CD4-positive, alpha-beta T cell treated with Interferon gamma for 1 hour (primary cell): ENCODE measurements at places on chromosomes 16 and 17.

DNA sequence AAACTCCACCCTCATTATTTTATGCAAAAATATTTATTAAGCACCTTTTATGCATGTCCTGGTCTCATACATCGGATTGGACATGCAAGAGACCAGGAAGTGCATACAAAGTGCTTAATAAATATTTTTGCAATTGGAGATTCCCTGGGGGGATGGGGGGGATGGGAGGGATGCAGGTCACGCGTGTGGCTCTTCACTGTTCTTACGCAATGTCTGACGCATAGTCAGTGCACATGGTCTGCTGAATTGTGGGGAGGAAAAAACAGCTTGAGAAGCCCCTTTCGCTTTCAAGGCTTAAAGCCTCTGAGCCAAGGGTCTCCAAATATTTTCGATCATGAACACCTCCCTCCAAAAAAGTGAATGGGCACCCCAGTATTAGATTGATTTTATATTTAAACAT lies 96.7 kb upstream of the XYLT1 start:
- DNase-seq: no peak

DNA sequence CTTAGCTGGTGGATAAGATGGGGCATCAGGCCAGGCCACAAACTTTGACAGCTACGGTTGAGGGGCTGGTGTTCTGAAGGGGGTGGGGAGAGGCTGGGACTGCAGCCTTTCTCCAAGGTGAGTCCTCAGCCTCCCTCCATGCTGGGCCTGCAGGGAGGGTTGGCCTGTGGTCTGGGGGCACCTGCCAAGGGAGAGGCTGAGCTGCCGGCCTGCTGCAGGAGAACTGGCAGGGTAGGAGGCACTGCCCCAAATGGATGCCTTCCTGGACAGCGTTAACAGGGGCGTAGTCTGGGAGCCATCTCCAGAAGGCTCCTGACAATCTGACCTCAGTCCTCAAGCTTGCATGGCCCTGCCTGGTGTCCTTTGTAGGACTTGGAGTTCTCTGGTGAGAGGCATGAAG lies 5.1 kb downstream of the ELMO3 start:
- DNase-seq: no peak

DNA sequence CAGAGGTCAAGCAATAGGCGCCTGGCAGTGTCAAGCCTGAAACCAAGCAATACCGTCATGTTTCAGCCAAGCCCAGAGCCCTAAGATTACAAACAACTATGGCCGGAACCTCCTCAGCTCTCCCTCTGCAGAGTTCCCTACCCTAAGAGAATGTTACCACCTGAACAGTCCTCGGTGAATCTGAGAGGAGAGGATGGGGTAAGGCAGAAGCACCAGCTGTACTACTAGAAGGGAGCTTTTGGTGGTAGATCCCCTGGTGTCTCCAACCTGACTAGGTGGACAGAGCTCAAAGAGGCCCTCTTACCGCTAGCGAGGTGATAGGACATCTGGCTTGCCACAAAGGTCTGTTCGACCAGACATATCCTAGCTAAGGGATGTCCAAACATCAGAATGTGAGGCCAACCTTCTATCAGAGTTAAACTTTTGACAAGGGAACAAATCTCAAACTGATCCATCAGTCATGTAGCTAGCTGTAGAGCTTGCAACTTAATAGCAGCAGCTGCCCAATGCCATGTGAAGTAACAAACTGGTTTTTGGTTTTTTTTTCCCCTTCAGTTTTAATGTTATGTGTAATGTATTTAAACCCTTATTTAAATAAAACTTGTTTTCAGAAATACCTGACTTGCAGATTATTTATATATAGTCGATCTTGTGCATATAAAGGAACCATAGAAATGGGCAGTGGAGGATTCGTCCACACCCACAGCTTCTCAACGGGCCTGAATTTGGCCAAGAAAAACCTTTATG lies 2.5 kb downstream of the EIF1 start:
- peak; percentile 18 for DNase-seq

- no peak for DNase-seq
Observed at GRCh38 chr16:879461-879861, 78.9 kb upstream of the GNG13 start.

GRCh38 chr17:64335486-64335885 lies 55.2 kb downstream of the PECAM1 start:
- DNase-seq: no peak

DNA sequence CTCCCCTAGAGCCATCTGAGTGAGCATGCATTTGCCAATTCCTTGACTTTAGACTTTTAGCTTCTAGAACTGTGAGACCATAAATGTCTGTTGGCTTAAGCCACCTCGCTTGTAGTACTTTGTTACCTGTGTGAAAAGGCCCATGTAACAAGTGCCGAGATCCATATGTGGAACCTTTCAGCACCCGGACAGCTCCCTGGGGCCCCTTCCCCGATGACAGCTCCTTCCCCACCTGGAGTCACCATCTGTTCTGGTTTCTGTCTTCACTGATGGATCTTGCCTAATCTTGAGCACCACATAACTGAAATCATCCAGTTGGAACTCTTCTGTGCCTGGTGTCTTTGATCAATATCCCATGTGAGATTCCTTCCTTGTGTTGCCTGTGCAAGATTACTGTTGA lies 78.9 kb upstream of the EEF2KMT start:
- DNase-seq: no peak

DNA sequence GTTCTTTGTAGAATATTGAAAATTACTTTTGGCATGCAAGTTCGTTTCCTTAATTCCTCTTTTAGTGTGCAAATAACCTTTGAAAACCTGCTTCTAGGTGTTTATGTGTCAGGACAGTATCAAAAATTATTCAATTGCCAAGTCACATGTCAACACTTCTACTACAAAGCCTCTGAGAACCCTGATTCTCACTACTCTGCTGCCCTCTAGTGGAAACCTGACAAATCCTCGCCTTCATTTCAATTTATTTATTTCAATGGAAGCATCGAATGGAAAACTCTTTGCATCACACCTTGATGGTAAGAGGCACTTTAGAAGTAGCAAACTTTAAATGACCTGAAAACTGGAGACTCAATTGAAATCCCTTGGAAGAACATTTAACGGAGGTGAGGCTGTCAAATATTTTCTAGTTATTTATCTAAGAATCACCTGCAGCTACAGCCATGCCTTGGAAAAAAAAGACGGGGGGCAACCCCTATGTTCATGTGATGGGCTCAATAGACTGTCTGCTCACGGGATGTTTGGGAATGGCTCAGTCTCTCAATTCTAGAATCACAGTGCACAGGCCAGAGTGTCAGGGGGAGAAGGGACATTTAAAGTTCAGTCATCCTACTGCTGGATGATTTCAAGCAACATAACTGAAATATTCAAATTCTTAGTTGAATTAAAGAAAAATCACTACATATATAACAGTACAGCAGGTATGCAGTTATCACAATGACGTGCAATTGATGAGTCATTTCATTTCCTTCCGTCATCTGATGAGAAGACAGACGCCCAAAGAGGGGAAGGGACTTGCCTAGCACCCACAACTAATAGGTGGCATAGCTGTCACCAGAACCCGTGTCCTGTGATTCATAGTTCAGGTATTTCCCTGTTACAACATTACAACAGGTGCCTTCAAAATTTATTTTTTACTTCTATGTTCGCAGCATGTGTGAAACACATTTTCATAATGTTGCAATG lies 563.9 kb downstream of the TOX3 start:
- DNase-seq: no peak

DNA sequence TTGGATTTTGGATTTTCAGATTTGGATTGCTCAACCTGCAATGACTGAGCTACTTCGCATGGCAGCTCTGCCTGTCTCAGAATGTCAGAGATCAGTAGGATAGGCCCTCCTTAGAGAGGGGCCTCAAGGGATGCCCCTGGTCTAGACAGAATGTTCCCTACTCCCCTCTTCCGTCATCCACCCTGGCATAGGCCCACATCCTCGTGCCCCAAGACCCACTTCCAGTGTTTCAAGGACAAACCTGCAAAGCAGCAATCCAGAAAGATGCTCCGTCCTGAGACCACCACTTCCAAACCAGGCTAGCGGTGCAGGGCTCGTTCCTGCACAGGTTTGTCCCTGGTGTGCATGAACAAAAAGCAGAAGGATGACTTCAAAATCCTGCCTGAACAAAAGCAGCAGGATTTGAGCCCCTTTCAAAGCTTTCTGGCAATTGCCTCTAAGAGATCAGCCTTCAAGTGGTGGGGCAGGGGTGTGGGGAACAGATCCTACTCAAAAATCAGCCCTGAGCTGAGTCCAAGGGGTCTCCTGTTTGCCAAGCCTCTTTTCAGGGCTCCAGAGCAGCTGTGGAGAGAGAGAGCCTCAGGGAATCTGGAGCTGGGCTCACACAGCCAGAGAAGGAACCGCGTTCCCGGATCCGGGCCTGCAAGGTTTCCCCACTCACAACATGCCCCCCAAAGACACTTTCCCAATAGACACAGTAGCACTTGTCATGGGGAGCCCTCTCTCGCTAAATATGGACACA lies 121.1 kb downstream of the SOCS1 start:
- DNase-seq: no peak

GRCh38 chr16:14303639-14304394 lies 232.7 kb downstream of the MRTFB start:
- no peak for DNase-seq

- DNase-seq: no peak
Observed at GRCh38 chr17:62049299-62049698, 15.8 kb downstream of the MED13 start.

GRCh38 chr17:19284005-19284959 lies 47.1 kb downstream of the EPN2 start:
- no peak for DNase-seq

DNA sequence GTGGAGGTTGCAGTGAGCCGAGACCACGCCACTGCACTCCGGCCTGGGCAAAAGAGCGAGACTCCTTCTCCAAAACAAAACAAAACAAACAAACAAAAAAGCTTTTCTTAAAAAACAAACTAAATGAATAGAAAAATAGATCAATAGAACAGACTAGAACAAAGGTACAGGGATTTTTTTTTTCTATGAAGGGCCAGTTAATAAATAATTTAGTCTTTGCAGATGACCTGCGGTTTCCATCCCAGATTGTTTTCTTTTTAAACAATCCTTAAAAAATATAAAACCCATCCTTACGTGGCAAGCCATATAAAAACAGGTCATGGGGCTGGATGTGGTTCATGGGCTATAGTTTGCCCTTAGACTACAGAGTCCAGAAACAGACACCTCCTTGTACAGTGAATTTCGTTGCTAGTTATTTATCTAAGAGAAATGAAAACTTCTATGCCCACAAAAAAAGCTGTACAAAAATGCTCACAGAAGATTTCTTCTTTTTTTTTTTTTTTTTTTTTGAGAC lies 45.4 kb downstream of the CREBBP start:
- no peak for DNase-seq

DNA sequence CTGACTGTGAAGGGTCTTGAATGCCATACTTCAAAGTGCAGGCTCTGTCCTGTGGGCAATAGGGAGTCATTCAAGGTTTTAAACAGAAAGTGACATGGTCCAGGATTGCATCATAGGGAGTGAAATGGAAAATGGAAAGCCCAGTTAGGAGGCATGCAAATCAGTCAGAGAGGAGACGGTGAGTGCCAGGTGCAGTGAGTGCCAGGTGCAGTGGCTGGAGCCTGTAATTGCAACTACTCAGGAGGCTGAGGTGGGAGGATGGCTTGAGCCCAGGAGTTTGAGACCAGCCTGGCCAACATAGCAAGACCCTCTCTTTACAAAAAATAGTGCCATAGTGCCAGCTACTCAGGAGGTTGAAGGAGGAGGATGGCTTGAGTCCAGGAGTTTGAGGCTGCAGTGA lies 35.2 kb upstream of the SIAH1 start:
- no peak for DNase-seq

GRCh38 chr17:50721194-50722010 lies 2.0 kb downstream of the LUC7L3 start:
- DNase-seq: no peak

GRCh38 chr17:76702941-76703637 lies 7.7 kb downstream of the MXRA7 start:
- no peak for DNase-seq

GRCh38 chr17:83103943-83104311 lies 24.5 kb downstream of the METRNL start:
- no peak for DNase-seq

DNA sequence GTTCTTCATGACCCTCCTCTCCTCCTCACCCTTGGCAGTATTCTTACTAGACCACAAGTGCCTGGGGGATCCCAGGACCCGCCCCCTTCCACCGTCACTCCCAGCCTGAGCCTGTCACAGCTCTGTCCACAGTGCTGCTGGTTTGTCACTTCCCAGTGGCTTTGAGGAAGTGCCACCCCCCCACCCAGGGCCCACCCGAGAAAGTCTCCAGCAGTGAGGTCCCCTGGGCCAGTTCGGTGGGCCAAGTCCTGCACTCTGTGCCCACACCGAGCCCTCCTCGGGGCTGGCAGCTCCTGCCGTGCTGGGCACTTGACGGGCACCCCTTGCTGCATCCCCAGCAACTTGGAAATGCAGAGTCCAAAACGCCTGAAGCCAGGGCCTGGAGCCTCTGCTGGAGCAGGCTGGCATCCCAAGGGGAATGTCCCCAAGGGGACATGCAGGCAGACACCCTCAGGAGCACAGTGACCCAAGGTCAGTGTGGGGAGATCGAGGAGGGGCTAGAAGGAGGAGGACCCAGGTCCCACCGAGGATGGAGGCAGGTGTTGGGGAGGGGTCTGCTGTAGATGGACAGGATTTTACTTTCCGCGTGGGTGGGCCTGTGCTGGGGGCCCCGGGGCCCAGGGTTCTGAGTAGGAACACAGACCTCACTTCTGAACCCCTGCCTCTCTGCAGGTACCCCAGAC lies 15.5 kb downstream of the MMP15 start:
- no peak for DNase-seq

DNA sequence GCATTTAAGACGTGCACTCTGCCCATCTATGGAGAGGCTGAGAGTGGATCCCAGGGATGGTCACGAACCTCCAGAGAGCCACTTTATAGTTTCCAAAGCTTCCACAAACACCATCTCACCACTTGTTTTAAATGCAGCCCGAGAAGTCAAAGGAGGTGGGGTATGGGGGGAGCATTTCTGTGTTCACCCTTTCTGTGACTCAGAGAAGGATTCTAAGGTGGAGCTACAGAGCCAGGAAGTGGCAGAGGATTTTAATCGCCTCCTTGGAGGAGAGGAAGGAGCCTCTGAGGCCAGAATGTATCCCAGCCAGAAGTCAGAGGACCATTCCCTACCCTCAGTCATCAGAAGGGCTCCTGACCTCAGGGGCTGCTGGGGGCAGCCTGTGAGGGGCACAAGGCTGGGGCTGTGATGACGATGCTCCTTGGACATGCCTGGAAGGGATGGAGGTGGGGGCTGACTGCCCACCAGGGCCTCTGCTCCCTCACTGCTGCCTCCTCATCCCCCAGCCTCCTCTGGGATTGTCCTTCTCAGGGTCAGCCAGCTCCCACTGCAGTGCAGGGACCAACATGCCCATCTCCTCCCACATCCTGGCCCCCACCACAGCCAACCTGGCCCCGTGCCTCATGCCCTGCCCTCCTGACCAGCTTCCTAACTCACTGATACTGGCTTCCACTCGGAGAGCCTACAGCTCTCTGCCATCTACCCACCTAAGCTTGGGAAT lies 2.8 kb downstream of the XYLT2 start:
- no peak for DNase-seq
